ENCODE measurements at places on chromosomes 11 and 22. TPM values are rescaled to one million over a fixed set of nuclear protein-coding genes. Genes with fewer than 3 reads are reported as not detected.

Gene APOL5
- total RNA-seq = not detected

Gene DEFB131B
- not detected for total RNA-seq

Gene GPR83
- not detected for total RNA-seq

- no peak overlapping the region for H3K4me3 ChIP-seq
- no peak for DNase-seq
- H3K36me3 ChIP-seq = no peaks in the 10 kb centered on the region
- no peaks in the 10 kb centered on the region for H3K27me3 ChIP-seq
- no peak overlapping the region for H3K27ac ChIP-seq
Observed at GRCh38 chr11:69791276-69792180, 16.4 kb upstream of the FGF4 start.

DNA sequence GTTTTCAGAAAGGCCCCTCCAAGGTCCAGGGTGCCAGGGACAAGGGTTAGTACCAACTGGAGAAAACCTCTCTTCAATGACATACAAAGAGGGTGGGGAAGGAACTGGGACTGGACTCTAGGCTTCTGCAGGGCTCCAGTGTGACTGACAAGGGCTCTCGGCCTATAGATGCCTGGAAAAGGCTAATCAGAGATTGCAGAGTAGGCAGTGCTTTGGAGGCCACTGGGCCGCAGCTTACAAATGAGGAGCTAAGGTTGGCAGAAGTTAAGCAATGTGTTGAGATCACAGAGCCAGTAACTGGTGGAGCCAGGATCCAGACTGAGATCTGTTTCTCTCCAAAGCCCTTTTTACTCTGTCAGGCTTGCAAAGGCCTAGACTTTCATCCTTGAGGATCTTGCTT, 7.4 kb upstream of the DGKZ start:
- no peaks in the 10 kb centered on the region for H3K27me3 ChIP-seq
- no peak overlapping the region for H3K27ac ChIP-seq
- peaks cover 79% of the 10 kb centered on the region for H3K4me1 ChIP-seq
- H3K36me3 ChIP-seq = no peaks in the 10 kb centered on the region
- no peak overlapping the region for H3K4me3 ChIP-seq

DNA sequence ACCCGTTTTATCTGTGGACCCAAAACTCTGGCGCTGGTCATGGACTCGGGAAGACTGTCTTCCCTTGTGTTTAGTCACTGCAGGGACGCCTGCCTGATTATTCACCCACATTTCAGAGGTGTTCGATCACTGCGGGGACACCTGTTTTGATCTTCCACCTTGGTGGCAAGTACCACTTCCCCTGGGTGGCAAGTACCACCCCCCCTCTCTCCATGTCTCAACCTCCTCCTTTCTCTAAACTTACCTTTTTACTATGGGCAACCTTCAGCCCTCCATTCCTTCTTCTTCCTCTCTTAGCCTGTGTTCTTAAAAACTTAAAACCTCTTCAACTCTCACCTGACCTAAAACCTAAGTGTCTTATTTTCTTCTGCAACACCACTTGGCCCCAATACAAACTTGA, 1.9 kb upstream of the NDUFC2 start:
- H3K4me3 ChIP-seq = no peak overlapping the region
- no peak for DNase-seq
- peaks cover 31% of the 10 kb centered on the region for H3K4me1 ChIP-seq
- H3K27me3 ChIP-seq = no peaks in the 10 kb centered on the region
- peaks cover 3% of the 10 kb centered on the region for H3K36me3 ChIP-seq
